Lower lobe of right lung (tissue), 2 donors: ENCODE measurements at places on chromosomes 13 and 19. TPM values are rescaled to one million over a fixed set of nuclear protein-coding genes. Genes with fewer than 3 reads are reported as not detected.

The RGL3 gene
- 55.8 TPM for total RNA-seq

The ISYNA1 gene
- total RNA-seq, result 30.6 TPM

The CD209 gene
- 18.8 TPM for total RNA-seq

The NLRP9 gene
- not detected for total RNA-seq

The SULT2A1 gene
- not detected for total RNA-seq

The ZNF814 gene
- total RNA-seq, result 13.5 TPM

- H3K27me3 ChIP-seq, result no peaks in the 10 kb centered on the region
- H3K27ac ChIP-seq, result no peak overlapping the region
- no peaks in the 10 kb centered on the region for H3K4me1 ChIP-seq
- H3K36me3 ChIP-seq, result peaks cover 73% of the 10 kb centered on the region
- no peak for DNase-seq
These were observed 42.1 kb upstream of the C13orf46 start for GRCh38 chr13:114015969-114016295.

DNA sequence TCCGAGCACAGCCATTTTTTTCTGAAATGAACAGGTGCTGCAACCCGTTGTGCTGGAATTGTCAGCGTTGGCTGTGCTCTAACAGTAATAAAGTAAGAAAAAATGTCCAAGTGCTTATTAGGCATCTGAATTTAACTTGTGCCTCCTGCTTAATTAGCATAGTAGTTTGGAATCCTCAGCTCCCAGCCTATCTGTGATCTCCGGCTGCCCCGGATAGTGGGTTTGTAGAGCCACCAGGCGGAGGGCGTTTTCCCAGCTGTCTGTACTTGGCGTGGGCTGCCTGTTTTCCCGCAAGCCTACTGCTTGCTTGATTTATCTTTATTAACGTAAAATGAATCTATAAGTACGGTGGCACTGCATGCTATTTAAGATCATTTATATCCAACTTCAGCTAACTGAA lies 137.9 kb downstream of the MTUS2 start:
- no peak overlapping the region for H3K27ac ChIP-seq
- H3K4me1 ChIP-seq, result no peaks in the 10 kb centered on the region
- H3K4me3 ChIP-seq, result no peak overlapping the region
- H3K27me3 ChIP-seq, result no peaks in the 10 kb centered on the region

DNA sequence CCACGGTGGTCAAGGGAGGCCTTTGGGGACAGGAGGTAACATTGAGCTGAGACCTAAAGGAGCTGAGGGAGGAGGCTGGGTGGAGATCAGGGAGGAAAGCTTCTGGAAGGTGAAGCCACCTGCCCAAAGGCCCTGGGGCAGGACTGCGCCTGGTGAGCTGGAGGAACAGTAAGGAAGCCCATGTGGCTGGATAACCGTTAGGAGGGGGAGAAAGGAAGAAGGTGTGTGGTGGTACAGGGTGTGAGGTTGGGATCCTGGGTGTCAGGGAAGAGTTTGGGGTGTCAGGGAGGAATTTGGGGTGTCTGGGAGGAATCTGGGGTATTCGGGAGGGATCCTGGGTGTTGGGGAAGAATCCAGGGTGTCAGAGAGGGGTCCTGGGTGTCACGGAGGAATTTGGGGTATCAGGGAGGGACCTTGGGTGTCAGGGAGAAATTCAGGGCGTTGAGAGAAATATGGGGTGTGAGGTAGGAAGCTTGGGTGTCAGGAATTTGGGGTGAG lies 695 bp downstream of the TICAM1 start:
- H3K36me3 ChIP-seq, result peaks cover 2% of the 10 kb centered on the region
- peaks cover 28% of the 10 kb centered on the region for H3K4me1 ChIP-seq
- H3K4me3 ChIP-seq, result peak overlapping the region; percentile 98
- peak overlapping the region; percentile 94 for H3K27ac ChIP-seq

GRCh38 chr19:8304841-8305621 lies 3.1 kb downstream of the CD320 start:
- no peak overlapping the region for H3K27ac ChIP-seq
- peaks cover 9% of the 10 kb centered on the region for H3K36me3 ChIP-seq
- no peak overlapping the region for H3K4me3 ChIP-seq
- peaks cover 34% of the 10 kb centered on the region for H3K4me1 ChIP-seq

GRCh38 chr13:23919006-23919405 lies 21.7 kb upstream of the C1QTNF9B start:
- no peak overlapping the region for H3K4me3 ChIP-seq
- no peaks in the 10 kb centered on the region for H3K27me3 ChIP-seq
- DNase-seq, result no peak
- H3K36me3 ChIP-seq, result no peaks in the 10 kb centered on the region
- H3K4me1 ChIP-seq, result peaks cover 6% of the 10 kb centered on the region
- no peak overlapping the region for H3K27ac ChIP-seq

- no peak for DNase-seq
- no peaks in the 10 kb centered on the region for H3K27me3 ChIP-seq
- peaks cover 23% of the 10 kb centered on the region for H3K36me3 ChIP-seq
- no peaks in the 10 kb centered on the region for H3K4me1 ChIP-seq
These were observed 11.6 kb downstream of the CTU1 start for GRCh38 chr19:51096473-51097165.

GRCh38 chr19:11538232-11539036 lies at the start of gene CNN1:
CNN1 (plus strand) TSS chr19:11538851; CDS start chr19:11538928, 77 bp downstream.
- peaks cover 7% of the 10 kb centered on the region for H3K4me1 ChIP-seq
- DNase-seq, result no peak
- no peaks in the 10 kb centered on the region for H3K36me3 ChIP-seq
- H3K4me3 ChIP-seq, result peak within 1 kb of the TSS; percentile 35

- H3K36me3 ChIP-seq, result no peaks in the 10 kb centered on the region
- H3K27ac ChIP-seq, result no peak overlapping the region
- peaks cover 4% of the 10 kb centered on the region for H3K4me1 ChIP-seq
- H3K4me3 ChIP-seq, result no peak overlapping the region
These were observed 26.4 kb upstream of the SCEL start for GRCh38 chr13:77508959-77509620.

DNA sequence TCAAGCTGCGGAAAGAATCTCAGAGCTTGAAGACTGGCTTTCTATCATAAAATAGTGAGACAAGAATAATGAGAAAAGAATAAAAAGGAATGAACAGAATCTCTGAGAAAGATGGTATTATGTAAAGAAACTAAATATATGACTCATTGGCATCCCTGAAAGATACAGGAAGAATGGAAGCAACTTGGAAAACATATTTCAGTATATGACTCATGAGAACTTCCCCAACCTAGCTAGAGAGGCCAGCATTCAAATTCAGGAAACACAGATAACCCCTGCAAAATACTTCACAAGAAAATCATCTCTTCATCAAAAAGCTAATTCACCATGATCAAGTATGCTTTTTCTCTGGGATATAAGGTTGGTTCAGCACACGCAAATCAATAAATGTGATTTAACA lies 2318.0 kb downstream of the PCDH9 start:
- H3K36me3 ChIP-seq, result no peaks in the 10 kb centered on the region
- H3K4me3 ChIP-seq, result no peak overlapping the region
- H3K27ac ChIP-seq, result no peak overlapping the region
- no peaks in the 10 kb centered on the region for H3K4me1 ChIP-seq

DNA sequence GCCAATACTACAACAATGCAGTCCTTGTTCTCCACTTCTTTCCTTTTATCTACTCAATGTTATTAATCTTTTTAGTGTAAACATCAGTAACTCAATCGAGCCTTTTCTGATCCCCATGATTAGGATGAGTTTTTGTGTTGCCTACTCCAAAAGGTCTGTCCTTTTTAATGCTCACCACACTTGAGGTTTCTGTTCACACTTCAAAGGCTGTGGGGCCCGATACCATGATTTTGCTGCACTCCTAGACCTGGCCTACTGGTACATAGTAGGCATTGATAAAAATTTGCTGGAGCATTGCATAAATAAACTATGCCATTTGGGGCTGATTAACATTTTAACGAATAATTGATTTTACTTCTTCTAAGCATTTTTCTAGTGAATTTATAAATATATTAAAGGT lies 125.4 kb upstream of the KLF12 start:
- H3K27ac ChIP-seq, result no peak overlapping the region
- no peak for DNase-seq
- no peaks in the 10 kb centered on the region for H3K4me1 ChIP-seq
- H3K36me3 ChIP-seq, result no peaks in the 10 kb centered on the region
- no peak overlapping the region for H3K4me3 ChIP-seq
- H3K27me3 ChIP-seq, result no peaks in the 10 kb centered on the region

GRCh38 chr13:79044415-79044814 lies 361.6 kb downstream of the RBM26 start:
- H3K27ac ChIP-seq, result no peak overlapping the region
- H3K27me3 ChIP-seq, result no peaks in the 10 kb centered on the region
- no peak overlapping the region for H3K4me3 ChIP-seq

- no peaks in the 10 kb centered on the region for H3K36me3 ChIP-seq
- H3K4me1 ChIP-seq, result no peaks in the 10 kb centered on the region
- H3K27me3 ChIP-seq, result no peaks in the 10 kb centered on the region
- no peak for DNase-seq
- H3K4me3 ChIP-seq, result no peak overlapping the region
These were observed 185.3 kb upstream of the MIR17HG start for GRCh38 chr13:91162180-91162579.

DNA sequence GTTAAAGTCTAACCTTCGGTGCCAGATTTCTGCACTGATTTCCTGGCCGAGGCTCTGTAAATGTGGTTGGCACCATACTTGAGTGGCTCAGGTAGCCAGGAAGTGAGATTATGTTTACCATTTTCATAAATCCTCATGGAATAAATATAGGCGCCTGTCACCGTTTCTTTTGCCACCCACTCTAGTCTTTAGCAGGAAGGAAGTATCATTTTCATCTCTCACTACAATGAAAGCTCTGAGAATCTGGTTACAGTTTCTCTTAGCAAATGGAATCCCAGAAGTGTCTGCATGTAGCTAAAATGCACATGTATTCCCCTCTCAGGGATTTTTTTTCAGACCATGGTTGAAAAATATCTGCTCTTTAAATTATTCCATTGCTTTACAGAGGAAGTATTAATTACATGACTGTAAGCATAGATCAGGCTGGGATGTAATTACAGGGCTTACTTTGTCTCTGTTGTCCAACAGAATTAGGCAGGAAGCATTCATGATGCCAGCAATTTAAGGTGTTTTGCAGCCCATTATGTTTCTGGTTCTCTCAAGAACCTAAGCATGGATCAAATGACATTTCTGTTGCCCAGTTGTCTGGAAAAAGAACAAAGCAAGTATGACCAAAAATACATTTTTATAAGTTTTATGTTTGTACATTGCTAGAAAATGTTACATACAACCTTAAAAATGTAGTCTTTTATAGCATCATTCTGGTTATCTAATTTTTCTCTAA lies 221.7 kb upstream of the SPRY2 start:
- no peaks in the 10 kb centered on the region for H3K4me1 ChIP-seq
- no peak overlapping the region for H3K4me3 ChIP-seq
- H3K27ac ChIP-seq, result no peak overlapping the region
- DNase-seq, result no peak
- H3K27me3 ChIP-seq, result no peaks in the 10 kb centered on the region

DNA sequence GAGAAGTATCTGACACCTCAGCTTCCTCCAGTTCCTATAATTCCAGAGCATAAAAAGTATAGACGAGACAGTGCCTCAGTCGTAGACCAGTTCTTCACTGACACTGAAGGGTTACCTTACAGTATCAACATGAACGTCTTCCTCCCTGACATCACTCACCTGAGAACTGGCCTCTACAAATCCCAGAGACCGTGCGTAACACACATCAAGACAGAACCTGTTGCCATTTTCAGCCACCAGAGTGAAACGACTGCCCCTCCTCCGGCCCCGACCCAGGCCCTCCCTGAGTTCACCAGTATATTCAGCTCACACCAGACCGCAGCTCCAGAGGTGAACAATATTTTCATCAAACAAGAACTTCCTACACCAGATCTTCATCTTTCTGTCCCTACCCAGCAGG lies 3.1 kb downstream of the KLF5 start:
- peak overlapping the region; percentile 83 for H3K4me3 ChIP-seq
- DNase-seq, result no peak
- H3K36me3 ChIP-seq, result peaks cover 22% of the 10 kb centered on the region

- H3K4me1 ChIP-seq, result peaks cover 40% of the 10 kb centered on the region
- H3K36me3 ChIP-seq, result peaks cover 3% of the 10 kb centered on the region
- no peak for DNase-seq
These were observed 39.2 kb downstream of the KLF2 start for GRCh38 chr19:16363852-16364230.

GRCh38 chr19:40995355-40995754 lies 4.3 kb downstream of the CYP2B6 start:
- no peaks in the 10 kb centered on the region for H3K36me3 ChIP-seq
- H3K27me3 ChIP-seq, result no peaks in the 10 kb centered on the region
- no peaks in the 10 kb centered on the region for H3K4me1 ChIP-seq
- no peak overlapping the region for H3K4me3 ChIP-seq
